ENCODE measurements at places on chromosomes 3 and 15.

- DNase-seq = no peak
These were observed 163.3 kb downstream of the OR4M2 start for GRCh38 chr15:22243440-22244130.

GRCh38 chr3:45574067-45574494 is 20.5 kb upstream of the LIMD1 start:
- DNase-seq = no peak

GRCh38 chr15:39270934-39271333 is 309.9 kb upstream of the THBS1 start:
- DNase-seq = peak; percentile 93

GRCh38 chr3:157390713-157391515 is 45.7 kb upstream of the PTX3 start:
- no peak for DNase-seq

DNA sequence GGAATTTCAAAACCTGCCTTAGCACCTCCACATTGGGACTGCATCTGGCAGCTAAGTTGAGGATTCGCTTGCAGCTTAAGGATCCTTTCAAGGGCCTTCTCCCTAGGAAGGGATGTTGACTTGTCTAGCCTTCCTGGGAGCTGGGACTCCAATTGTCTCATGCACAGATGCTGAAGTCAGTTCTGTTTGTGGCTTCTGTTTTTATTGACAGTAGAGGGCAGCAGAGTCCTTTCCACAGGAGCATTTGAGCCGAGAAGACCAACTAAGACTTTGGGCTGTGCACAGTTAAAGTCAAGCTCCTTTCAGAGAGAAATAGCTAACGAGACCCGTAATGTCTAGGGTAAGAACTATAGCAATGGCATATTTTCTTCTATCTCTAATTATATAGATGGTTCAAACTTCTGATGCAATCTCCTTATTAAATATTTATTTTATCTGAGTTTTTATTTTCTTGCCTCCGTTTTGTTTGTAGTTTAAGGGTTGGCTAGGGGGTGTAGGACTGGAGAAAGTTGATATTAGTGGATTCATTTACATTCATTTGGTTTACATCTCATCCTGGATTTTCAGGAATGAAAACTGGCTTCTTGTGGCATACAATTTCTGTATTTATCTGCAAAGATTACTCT is 59.7 kb upstream of the KBTBD8 start:
- peak; percentile 76 for DNase-seq

- DNase-seq = no peak
These were observed 429.3 kb upstream of the THBS1 start for GRCh38 chr15:39151545-39151944.

- no peak for DNase-seq
These were observed 419.4 kb downstream of the GRM7 start for GRCh38 chr3:7280318-7280717.

- peak; percentile 67 for DNase-seq
These were observed 2.4 kb upstream of the CFAP91 start for GRCh38 chr3:119700269-119700919.

GRCh38 chr15:80567721-80568157 is 127.4 kb upstream of the ABHD17C start:
- peak; percentile 93 for DNase-seq

GRCh38 chr3:38154625-38155255 is 10.6 kb upstream of the OXSR1 start:
- no peak for DNase-seq

DNA sequence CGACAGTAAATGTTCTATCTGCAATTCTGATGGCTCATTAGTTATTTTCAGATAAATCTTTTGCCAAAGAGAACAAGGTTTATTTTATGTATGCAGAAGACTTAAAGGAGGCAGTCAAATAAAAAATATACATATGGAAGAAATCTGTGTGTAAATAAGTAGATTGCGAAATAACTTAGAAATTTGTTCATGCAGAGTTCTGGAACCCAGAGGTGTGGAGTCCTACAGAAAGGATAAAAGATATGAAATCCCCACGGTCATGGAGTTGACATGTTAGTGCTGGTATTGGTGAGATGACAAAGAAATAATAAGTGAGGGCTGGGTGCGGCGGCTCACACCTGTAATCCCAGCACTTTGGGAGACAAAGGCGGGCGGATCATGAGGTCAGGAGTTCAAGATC is 111.2 kb upstream of the CFAP20DC start:
- no peak for DNase-seq

- no peak for DNase-seq
These were observed 3.3 kb downstream of the MSL2 start for GRCh38 chr3:136192831-136193230.

- no peak for DNase-seq
These were observed 57.3 kb downstream of the DIPK2A start for GRCh38 chr3:144028798-144029411.

DNA sequence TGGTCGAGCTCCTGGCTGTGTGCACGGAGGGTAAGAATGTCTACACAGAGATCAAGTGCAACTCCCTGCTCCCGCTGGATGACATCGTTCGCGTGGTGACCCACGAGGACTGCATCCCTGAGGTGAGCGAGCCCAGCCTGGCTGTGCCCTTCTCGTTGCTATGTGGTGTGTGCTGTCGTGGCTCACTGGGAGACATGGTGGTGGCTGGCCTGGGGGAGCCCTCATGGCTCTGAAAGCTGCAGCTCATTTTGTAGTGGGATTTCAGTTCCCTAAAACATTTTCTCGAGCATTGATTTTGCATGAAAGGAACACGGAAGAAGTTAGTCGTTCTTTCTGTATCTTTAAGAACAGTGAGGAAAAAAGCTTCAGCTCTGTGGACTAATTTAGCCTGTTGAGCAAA is 200.5 kb downstream of the ITPR1 start:
- no peak for DNase-seq

- DNase-seq = no peak
These were observed at the start of gene SLC28A2 for GRCh38 chr15:45251888-45252287. TSS of gene SLC28A2 (plus strand) at chr15:45252234. CDS start at chr15:45253216, 982 bp downstream.

- no peak for DNase-seq
These were observed 4.8 kb upstream of the EPHB3 start for GRCh38 chr3:184556582-184557347.

DNA sequence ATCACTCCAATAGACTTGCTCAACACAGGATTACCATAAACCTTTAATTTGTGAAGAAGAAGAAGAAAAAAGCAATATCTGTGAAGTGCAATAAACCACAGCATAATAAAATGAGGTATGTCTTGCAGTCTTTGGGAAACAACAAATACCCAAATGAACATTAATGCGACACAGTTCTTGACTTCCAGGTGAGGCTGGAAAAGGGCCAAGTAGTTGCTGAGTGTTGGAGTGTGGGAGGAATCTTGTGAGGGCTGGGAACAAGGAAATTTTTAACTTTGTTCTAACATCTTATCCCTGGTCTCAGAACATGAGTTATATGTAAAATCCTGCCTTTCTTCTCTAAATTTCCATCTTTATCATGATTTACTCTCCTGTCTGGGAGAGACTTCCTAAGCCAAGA is 206.5 kb downstream of the DTWD1 start:
- DNase-seq = no peak

GRCh38 chr15:51706291-51706690 is 25.0 kb downstream of the SCG3 start:
- DNase-seq = no peak

- no peak for DNase-seq
These were observed 21.6 kb upstream of the ZNF280D start for GRCh38 chr15:56754772-56755370.

DNA sequence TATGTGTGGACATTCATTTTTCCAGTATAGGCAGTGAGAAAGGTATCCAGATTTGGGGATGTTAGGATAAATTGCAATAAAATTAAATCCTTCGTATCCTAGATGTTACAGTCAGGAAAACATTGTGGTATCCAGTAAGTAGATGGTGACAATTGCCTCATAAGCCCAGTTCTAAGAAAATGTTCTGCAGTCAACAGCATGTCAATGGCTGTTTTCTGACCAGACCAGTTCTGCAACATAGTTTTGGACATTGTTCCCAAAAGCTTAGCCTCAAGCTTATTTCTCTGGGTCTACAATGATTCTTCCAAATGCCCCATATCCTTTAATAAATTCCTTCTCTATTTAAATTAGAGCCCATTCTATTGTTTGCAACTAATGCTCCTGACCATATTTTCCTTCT is 480.7 kb downstream of the FHIT start:
- DNase-seq = no peak

- no peak for DNase-seq
These were observed 300.1 kb downstream of the RORA start for GRCh38 chr15:60928970-60929369.

GRCh38 chr3:109224333-109224732 is 87.8 kb downstream of the C3orf85 start:
- DNase-seq = no peak

GRCh38 chr3:72606005-72606800 is 242.0 kb downstream of the SHQ1 start:
- no peak for DNase-seq

DNA sequence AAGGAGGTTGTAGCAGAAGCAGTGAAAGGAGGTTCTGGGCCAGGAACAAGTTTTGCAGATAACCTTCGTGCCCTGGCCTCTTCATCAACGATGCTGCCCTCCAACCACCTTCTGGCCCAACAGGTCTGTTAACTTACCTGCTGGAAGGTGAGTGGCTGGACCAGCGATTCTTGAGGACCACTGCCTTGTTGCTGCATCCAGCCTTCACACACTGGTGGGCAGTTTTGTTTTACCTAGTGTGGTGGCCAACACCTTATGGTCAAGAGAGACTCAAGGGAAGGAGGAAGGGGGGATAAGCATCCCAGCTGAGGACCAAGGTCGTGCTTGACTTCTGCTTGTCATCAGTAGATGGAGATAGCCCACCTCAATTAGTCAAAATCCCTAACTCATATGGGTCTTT is 7.8 kb upstream of the MAGEF1 start:
- no peak for DNase-seq

- no peak for DNase-seq
These were observed 167.9 kb downstream of the APBA2 start for GRCh38 chr15:29053661-29054131.

GRCh38 chr3:52990637-52991036 is 55.2 kb downstream of the SFMBT1 start:
- no peak for DNase-seq

DNA sequence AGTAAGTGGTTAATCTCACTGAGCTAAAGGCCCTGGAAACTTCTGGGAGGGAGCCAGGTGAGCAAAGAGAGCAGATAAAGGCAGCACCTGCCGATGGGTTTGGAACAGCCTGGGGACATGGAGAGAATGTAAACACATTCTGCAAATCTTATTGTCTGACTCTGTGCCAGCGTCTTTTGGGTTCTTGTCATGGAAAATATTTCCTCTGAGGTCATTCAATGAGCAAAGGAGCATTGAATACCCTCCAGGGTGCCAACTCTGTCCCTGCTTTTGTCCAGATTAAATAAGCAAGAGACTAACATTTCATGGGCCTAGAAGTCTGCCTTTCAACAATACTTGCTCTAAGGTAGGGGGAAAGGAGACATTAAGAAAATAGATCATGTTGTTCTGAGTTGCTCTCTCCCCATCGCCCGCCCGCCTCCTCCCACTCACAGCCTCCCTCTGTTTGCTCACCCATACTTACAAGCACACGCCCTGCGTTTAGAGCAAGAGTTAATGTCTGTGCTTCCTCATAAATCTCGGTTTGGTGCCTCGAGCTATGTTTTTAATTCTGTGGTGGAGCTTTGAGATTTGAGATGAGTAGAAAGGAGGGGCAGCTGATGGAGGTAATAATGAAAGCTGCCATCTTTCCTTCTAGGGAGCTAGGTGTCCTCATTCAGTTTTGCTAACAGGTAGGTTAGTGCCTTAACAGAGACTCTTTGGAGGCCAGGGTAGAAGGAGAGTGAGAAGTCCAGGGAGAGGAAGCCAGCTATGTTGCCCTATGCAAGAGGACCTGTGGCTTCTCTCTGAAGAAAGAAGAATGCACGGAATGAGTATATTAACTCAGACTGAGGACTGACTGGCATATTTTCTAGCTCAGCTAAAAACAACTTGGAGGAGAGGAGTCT is 132.9 kb downstream of the TPRG1 start:
- no peak for DNase-seq

- DNase-seq = no peak
These were observed 467.5 kb downstream of the C3orf38 start for GRCh38 chr3:88617283-88617682.

GRCh38 chr3:29958816-29959215 is 647.6 kb upstream of the TGFBR2 start:
- DNase-seq = no peak

DNA sequence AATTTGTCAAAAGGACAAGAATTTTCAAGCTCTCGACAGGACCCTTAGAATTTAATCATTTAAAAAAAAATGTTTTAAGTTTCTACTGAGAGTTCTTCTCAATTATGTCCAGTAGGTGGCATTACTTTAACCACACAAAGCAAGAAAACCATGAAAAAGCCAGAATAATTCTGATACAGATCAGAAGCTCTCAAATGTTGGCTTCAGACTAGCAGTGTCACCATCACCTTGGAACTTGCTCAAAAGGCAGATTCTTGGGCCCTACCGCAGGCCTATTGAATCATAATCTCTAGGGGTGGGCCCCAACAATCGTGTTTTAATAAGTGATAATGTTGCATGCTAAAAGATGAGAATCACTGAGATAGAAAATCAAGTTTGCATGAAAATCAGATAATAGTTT is 99.5 kb upstream of the KCNMB2 start:
- DNase-seq = peak; percentile 56

GRCh38 chr3:15456321-15456720 is 28.9 kb downstream of the EAF1 start:
- DNase-seq = no peak

DNA sequence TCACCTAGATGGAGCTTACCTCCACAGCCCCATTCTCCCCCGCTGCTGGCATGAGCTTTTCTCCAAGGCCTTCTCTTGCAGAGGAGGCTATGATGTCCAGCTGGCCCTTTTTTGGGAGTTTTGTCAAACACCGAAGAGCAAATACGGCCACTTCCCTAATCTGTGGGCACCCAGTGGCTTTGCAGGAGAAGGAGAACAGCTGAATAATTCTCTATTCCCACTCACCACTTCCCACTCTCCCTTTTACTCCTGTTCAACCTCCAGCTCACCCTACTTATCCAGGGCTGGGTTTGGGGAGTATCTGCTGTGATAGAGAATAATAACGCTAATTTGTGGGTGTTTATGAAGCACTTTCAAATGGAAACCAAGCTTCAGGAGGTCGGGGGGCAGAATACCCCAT is 93.0 kb downstream of the AAGAB start:
- no peak for DNase-seq

- DNase-seq = no peak
These were observed 277.9 kb upstream of the THBS1 start for GRCh38 chr15:39302936-39303335.

GRCh38 chr3:153159771-153160397 is 2.1 kb upstream of the RAP2B start:
- DNase-seq = no peak

DNA sequence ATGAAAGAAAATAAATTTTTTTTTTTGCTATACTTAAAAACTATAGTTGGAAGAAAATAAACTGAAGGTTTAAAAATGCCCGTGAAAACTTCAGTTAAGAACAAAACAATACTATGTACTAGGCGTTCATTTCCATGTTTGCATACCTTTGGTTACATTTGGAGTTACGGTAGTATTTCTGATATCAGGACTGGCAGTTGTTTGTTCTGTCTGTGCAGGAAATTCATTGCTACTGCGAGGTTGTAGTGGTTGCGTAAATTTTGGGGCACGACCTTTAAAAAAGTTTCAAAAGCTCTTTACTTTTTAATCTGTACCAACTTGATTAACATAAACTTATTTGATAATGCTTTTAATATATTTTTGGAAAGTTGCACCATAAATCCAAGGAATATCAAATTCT is 47.9 kb downstream of the ST3GAL6 start:
- no peak for DNase-seq

All from dermis blood vessel endothelial cell (primary cell).